ENCODE measurements at places on chromosomes 2 and 18.

DNA sequence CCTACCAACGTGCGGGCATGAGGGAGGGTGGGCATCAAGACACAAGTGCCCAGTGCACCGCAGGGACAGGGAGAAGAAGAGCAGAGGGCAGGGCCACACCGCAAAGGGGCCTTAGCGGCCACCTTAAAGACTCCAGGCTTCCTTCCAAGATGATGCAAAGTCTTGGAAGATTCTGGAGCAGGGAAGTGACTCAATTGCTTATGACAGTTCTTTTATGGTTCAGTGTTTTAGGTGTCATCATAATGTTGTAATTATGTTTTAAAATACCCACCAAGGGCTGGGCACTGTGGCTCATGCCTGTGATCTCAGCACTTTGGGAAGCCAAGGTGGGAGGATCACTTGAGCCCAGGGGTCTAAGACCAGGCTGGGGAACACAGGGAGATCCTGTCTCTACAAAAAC, 44.5 kb upstream of the SEMA4C start:
- no peak for DNase-seq

GRCh38 chr18:12825230-12825629, 58.8 kb downstream of the PTPN2 start:
- DNase-seq: no peak

DNA sequence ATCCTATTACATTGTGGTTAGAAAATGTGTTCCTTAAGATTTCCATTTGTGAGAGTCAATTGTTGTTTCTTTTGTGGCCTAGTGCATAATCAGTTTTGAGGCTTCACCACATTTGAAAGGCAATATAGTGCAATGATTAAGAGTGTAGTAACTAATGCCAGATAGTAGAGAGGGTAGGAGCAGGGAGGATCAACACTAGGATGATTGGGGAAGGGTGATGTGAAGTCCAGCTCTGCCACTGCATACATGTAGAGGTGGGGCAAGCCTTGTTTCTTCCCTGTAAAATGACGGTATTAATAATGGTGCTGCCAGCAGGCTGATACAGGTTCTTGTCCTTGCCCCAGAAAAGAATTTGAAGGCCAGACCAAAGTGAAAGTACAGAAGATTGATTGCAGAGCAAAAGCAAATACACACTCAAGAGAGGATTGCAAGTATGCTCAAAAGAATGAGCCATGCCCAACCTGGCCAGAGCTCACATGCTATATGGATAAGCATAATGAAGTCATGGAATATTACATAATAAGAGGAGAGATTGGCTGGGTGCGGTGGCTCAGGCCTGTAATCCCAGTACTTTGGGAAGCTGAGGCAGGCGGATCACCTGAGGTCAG, 8.0 kb downstream of the SP100 start:
- DNase-seq: no peak

- no peak for DNase-seq
These were observed 4.1 kb upstream of the ZCCHC2 start for GRCh38 chr18:62518460-62519375.

GRCh38 chr2:232549655-232550353, 553 bp downstream of the TIGD1 start:
- DNase-seq: no peak

DNA sequence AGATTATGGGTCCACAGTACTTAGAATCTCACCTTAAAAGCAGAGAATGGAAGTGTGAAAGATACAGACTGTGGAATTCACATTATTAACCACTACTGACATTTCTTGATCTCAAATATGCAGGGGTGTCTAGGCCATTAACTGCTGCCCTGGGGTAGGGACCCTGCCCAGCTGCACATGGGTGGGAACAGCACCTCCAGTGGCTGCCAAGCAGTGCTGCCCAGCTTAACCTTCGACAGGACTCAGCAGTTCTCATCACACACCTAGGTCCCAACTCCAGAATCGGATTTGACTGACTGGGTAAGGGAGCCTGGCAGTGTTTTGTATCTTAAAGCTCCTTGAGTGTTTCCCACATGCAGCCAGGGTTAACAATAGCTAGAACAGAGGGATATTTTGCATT, 14.9 kb downstream of the ERFE start:
- no peak for DNase-seq

GRCh38 chr2:27640722-27641245, 11.9 kb downstream of the GPN1 start:
- DNase-seq: no peak

GRCh38 chr2:218872645-218873358, 7.8 kb upstream of the WNT10A start:
- no peak for DNase-seq

- no peak for DNase-seq
These were observed 115.2 kb downstream of the MYO5B start for GRCh38 chr18:50079571-50080295.

GRCh38 chr2:240559286-240559685, 871 bp upstream of the DUSP28 start:
- DNase-seq: no peak

GRCh38 chr2:15271276-15271675, 289.9 kb downstream of the NBAS start:
- DNase-seq: no peak

GRCh38 chr2:54850171-54851122, 127.0 kb downstream of the EML6 start:
- DNase-seq: no peak

DNA sequence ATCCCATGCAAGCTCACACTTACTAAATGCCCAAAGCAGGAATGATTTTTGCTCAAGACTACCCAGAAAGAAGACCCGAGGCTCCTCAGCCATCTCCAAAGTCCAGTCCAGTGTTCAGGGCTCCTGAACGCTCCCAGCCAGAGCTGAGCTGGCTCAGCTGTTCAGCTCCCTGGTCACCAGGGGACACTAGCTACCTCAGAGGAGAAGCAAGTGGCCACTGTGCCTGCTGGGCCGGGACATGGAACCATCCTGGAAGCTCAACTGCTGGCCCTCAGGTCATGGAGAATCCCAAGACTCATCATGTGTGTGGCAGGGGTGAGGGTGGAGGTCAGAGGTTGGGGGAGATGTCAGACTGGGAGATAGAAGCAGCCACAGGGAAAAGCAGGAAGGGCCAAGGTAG, 89.0 kb downstream of the GALNT14 start:
- DNase-seq: no peak

- DNase-seq: no peak
These were observed 1497.5 kb downstream of the DPP10 start for GRCh38 chr2:115939902-115940301.

DNA sequence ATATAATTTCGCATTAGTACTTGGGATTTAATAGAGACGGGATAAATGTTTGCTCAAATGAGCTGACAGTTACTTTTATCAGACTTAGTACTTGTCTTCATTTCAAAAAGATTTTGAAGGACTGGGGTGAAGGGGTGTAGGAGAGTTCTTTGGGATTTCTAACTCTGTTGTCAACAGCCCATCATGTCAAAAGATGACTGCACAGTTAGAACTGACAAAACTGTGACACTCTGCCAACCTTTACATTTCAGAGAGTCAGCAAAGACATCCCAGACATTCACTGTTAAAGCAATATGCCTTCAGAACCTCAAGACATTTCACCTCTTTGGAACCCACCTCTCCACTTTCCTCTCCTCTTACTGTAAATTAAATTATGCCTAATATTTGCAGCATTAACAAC, 285.4 kb upstream of the SPHKAP start:
- DNase-seq: no peak

DNA sequence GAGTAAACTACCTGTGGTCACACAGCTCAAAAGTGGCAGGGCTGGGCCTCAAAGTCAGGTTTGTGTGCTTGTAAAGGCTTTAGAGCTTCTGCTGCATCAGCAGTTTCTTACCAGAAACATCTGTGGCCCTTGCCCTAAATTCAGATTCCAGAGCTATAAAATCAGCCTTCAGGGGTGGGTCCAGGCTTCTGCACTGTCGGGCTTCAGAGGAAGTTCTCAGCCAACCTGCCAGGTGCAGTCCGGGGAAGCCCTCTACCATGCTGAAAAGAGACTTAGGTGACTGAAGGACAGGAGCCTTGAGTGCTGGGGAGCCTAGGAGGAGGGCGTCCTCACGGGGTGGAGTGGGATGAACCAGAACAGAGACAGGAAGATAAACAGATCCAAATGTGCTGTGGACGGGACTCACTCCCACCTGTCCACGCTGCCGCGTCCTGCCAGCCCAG, 69.9 kb upstream of the HS6ST1 start:
- no peak for DNase-seq

- no peak for DNase-seq
These were observed 462.7 kb downstream of the METTL4 start for GRCh38 chr18:2108591-2108990.

- DNase-seq: no peak
These were observed 439.5 kb downstream of the ZNF516 start for GRCh38 chr18:76055578-76055977.

GRCh38 chr2:63698786-63699548, 110.2 kb downstream of the MDH1 start:
- no peak for DNase-seq

GRCh38 chr2:166031054-166031453, 77.5 kb upstream of the TTC21B start:
- no peak for DNase-seq

- DNase-seq: no peak
These were observed 54.4 kb downstream of the VAPA start for GRCh38 chr18:9968081-9968848.

DNA sequence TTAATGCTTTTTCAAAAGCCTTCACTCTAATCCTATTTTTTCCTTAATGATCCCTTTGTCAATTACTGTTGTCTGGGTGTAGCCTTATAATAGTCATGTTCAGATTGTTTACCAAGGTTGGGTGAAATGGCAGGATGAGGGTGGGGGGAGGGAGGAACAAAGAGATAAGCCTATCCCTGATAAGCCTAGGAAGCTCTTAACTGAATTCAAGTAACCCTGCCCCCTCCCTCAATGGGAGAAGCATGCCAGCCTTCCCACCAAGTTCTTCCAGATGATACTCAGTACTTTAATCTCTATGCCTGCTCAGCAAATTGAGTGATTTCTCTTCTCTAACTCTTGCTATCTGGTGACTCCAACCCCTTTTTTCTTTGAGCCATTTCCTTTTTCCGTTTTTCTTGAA, 180.3 kb upstream of the ETAA1 start:
- no peak for DNase-seq

GRCh38 chr2:34549710-34550345, 950.7 kb upstream of the FAM98A start:
- no peak for DNase-seq

GRCh38 chr2:151842830-151843690, 14.8 kb upstream of the ARL5A start:
- DNase-seq: no peak

DNA sequence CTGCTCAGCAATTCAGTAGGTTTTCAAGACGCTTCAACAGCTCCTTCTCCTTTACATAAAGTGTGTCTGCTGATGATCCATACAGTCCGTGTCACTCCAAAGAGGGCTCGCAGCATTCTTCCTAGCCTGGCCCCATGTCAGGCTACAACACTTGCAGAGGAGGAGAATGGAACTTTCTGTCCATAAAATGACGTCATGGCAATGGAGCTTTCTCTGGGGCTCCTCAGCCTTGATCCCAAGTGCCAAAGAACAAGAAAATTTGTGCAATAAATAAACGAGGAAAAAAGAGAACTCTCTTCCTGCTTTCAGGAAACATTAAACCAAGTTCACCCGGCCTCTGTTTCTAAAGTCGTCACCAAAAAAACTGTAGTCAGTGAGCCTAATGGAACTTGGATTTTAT, 199.5 kb upstream of the MEIS1 start:
- DNase-seq: no peak

DNA sequence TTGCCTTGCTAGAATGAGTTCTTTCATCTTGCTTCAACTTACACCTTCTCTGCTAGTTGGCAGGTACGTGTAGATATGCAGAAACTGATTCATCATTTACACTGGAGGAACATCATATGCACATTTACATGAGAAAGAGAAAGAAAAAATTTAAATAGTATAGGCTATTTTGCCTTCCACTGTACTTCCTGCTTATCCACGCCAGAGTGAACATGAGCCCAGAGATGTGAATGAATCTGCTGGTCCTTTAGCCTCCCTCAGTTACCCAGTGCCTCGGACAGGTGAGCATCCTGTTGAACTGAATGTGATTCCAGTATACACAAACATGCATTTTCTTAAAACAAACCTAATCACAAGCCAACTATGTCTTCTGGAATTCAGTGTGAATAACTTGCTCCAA, 83.6 kb downstream of the SESTD1 start:
- no peak for DNase-seq

DNA sequence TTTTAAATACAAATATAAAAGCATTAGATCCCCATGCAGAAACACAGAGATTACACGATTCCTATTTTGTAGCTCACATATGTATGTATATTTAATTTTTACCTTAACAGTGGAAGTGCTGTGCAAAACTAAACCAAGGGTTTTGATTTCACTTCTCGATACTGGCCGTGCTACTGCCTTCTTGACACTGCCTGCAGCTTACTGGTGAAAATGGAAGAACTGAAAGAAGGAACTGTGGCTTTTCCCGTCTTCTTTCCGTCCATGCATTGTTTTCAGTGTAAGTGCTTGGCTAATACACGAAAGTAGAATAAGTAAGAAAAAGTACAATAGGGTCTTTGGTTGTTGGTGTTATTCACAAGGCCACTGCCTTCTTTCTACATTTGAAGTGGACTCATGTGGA, 129.5 kb downstream of the NDUFA10 start:
- no peak for DNase-seq

GRCh38 chr2:63902149-63902548, 60.5 kb downstream of the UGP2 start:
- DNase-seq: no peak

DNA sequence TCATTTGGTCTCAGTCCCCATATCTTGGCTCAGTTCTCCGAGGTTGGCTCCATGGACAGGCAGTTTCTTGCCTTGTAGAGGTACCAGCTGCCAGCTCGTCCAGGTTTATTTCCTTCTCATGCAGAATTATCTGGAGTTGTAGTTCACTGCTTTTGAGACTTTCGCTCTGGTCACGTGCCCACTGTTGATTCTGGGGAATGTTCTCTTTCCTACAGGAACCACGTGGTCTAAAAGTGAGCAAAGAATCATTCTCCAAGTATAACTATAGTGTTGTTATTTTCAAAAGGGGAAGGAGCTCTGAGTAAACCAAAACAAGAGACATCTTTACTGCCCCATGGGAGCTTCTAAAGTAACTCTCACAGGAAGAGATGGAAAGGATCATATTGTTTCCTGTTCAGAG, 41.2 kb upstream of the RAB27B start:
- no peak for DNase-seq

- DNase-seq: no peak
These were observed 46.7 kb downstream of the INO80C start for GRCh38 chr18:35451032-35451431.

DNA sequence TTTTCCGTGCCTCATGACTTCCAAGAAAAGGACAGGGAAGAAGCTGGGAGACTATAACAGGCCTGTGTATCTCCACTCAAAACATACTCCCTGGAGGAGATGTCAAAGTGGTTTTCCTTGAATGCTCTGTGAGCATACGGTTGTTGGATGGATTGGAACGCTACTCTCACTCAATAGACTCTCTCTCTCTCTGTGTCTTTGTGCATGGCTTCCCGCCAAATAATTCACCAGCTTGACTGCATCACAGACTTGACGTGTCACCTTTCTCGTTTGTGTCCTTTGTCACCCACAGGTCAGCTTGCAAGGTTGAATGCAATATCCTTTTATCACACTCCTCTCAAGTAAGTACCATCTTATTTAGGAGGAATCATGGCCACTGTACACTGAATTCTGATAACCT, 156.8 kb upstream of the MAPRE2 start:
- no peak for DNase-seq

Data from NCI-H748 treated with DMSO at 0.1 percent for 48 hours (cell line).